ENCODE measurements at places on chromosomes 5 and 9. TPM values are rescaled to one million over a fixed set of nuclear protein-coding genes. Genes with fewer than 3 reads are reported as not detected.

Gene FAM151B
- 1.7 TPM for total RNA-seq

Gene IL11RA
- 5.3 TPM for total RNA-seq

Gene TSLP
- total RNA-seq = not detected

Gene SPATA31D4
- total RNA-seq = not detected

Gene PHAX
- 49.1 TPM for total RNA-seq

Gene SEMA6A
- total RNA-seq = 0.15 TPM

Gene SLC9A3
- 2.2 TPM for total RNA-seq

Gene SUSD3
- 0.82 TPM for total RNA-seq

Gene TSSK1B
- not detected for total RNA-seq

Gene FBXL17
- total RNA-seq = 5.6 TPM

Gene SARDH
- total RNA-seq = 0.07 TPM

Gene PHYKPL
- 8.3 TPM for total RNA-seq

Gene ENTREP1
- total RNA-seq = 0.74 TPM

All from A549 treated with AZD2906 at 1 μM for 4 hours (cell line).